ENCODE measurements at places on chromosomes 7 and 10.

DNA sequence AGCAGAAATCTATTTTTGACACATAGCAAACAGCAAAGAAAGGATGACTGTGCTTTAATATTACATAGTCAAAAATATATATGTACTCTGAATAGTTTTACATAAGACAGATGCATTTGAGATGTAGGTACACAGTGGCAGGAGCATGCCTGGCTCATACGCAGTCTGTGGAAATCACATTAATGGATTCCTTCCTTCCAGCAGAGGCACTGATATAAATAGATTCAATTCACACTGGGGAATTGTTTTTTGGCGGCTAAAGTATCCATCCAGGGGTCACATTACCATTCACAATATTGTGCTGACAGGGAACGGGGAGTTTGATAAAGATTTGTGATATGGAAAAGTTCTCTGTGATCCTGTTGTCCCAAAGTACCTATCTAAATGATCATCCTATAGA, 72.5 kb upstream of the AGR3 start:
- no peak for DNase-seq

DNA sequence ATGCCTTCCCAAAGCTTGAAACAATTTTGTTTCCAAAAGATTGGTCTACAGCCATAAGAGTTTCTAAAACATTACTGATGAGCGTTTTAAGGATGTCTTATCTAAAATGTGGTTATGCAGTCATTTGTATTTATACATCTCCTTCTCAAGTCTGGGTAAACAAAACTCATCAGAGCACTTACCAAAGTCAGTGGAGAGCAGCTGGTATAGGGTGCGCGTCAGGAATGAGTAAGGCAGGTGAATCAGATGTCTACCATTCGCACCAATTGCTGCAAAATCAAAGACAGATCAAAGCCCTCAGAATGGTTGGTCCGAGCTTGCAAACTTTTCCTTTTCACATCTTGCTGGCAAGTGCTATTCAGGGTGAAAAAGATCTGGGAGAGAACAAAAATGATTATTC, 65.6 kb upstream of the FAM171A1 start:
- no peak for DNase-seq

DNA sequence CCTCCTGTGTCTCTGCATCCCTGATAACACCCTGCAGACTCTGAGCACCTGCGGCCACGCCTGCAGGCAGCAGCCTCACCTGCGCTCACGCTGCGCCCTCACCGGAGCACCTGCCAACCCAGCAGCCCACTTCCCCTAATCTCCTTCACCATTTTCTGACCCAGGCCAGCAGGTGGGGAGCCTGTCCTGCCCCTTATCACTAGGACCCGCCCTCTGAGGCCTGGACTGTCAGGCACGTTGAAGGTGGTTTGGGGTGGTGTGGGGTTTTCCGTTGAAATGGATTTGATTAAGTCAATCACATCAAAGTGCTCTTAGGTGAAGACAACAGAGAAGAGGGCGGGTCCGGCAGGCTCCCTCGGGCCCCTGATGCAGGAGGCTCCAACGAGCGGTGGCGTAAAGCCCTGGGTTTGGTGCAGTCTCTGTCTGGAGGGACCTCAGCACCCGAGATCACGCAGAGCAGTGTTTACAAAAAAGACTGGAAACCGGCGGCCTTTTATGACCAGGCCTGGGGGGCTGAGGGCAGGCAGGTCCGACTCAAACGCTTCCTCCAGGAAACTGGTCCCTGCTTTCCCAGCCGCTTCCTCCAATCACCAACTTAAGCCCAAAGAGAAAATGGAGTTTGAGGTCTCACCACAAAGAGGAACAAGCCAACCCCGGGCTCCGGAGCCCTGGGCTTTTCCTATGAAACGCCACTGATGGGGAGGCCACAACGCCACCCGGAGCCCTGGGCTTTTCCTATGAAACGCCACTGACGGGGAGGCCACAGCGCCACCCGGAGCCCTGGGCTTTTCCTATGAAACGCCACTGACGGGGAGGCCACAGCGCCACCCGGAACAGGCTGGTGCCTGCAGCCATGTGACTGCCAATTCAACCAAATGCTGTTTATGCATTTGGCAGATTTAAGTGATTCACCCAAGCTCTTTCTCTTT, 45.5 kb downstream of the DPYSL4 start:
- DNase-seq, result no peak

DNA sequence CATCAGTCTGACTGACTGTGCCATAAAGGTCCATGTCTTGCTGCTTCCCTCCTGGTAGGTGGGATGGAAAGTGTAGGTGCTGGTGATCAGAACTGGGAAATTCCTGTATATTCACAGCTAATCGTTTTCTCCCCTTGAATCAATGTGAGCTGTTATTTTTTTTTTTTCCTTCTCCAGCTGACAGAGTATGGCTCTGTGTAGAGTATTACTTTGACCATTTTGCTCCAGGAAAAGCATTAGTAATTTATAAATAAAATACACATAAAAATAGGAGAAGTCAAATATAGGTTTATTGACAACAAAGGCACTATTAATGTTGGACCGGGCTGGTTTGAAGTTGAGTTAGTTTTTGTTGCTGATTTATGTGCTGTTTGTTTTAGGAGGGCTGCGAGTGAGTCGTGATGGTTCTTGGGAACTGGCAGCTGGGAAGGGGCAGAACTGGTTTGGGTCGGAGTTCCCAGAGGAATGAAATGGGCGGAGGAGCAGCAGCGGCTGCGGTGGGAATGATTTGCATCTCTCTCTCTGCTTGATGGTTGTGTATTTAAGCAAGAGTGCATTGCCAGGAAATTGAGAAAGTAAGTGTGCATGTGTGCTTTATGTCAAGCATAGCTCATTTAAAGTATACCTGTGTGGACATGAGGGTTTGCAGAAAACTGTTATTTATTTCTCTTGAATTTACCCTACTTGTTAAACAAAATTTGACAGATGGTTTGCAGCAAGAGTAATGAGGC, 80.9 kb downstream of the LRMDA start:
- DNase-seq, result no peak

DNA sequence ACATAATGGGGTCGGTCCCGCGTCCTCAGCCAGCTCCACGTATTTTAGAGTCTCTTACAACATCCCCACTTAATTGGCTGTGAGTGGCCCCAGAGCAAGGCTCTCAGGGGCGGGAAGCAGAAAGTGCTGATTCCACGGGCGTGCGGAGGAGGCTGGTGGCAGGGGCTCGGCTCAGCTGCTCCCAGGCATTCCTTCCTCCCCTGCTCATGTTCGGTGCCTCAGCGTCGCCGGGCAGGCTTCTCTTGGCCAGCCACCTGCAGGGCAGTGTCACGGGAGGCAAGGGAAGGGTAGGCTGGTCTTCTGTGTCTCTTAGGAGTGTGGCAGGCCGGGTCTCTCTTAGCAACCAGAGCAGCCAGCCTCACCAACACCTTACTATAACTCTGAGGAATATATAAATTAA, 33.8 kb downstream of the IL15RA start:
- DNase-seq, result peak; percentile 74

- no peak for DNase-seq
Observed at GRCh38 chr10:67912331-67912946, 28.0 kb downstream of the SIRT1 start.

GRCh38 chr7:106865130-106866041, at the start of gene PIK3CG:
Gene PIK3CG, plus strand, starts transcription at chr7:106865282. Its CDS starts 2,280 bp downstream, at chr7:106867562.
- DNase-seq, result no peak

- peak; percentile 7 for DNase-seq
Observed at GRCh38 chr7:372932-373791, 83.2 kb downstream of the FOXL3 start.

DNA sequence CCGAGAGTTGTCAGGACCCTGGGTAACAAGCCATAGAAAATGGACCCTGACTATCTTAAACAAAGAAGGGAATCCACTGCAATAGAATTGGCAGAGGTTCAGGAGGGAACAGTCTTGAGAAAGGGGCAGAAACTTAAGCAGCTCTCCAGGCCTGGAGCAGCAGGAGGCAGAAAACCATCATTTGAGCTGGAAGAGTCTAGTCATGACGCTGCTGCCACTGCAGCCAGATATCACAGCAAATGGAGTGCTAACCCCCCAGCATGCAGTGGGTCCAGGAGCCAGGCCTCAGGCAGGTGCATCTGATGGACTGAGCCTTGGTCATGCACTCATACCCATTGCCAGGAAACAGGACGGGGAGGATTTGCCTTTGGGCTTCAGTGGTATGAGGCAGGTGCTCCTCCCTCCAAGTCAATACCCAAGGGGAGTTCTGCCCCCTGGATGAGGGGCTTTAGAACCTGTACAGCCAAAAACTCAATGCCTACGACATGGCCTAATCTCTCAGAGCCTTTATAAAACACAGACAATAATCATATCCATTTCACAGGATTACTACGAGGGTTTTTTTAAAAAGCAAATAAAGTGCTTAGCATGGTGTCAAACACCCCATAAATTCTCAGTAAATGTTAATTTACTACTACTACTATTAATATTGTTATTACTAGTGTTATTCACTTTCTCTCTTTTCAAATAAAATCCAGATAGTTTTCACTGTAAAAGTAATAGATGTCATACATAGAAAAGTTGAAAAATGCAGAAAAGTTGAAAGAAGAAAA, 30.7 kb downstream of the DUSP5 start:
- no peak for DNase-seq

DNA sequence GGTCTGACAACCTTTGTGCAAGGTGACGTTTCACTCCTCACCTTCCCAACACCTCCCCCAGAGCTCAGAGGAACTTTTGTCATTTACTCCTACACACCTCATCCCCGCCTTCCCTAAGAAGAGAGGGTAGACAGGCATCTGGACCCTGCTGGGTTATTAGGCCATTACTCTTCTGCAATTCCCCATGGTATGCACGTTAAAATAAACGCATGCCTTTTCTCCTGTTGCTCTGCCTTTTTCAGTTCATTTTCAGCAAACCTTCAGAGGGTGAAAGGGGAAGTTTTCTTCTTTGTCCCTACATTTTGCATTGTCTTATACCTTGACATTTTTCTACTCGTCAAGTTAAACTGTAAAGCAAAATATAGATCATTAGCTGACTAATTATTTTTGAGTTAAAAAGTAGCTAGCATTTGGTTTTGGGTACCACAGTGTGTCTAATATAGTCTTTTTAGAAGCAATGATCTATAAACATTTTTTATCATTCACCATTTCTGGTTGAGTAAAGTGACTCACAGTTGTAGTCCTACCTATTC, 10.5 kb upstream of the EDRF1 start:
- DNase-seq, result no peak

GRCh38 chr7:149772241-149772955, 990 bp downstream of the ZNF467 start:
- DNase-seq, result no peak

DNA sequence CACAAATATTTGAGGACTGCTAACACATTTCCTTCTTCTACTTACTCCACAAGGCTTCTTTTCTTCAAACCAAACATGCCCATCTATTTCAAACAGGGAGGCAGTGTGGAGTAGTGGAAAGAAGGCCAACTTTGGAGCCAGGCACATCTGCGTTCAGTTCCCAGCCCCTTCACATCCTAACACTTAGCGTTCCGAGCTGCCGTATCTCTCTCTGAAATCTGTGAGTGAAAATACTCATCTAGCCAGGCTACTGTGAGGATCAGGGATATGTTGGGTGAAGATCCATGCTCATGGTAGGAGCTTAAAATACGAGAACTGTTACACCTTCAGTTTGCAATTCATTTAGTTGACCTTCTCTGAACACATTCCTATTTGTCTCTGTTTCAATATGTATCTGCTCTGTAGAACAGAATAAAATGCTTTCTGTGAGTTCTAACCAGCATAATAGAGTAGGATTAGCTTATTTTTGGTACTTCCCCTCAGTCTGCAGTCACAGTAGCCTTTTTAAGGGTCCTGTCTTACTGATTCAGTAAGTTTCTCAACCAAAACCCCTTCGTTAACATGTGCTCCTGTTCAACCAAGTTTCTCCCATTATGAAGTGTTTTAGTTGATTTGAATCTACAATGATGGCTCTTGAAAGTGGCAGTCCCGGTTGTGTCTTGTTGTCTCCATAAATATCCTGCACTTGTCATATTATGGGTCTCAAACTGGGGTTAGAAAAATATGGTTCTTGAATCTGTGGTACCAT, 3.3 kb upstream of the MEST start:
- no peak for DNase-seq

DNA sequence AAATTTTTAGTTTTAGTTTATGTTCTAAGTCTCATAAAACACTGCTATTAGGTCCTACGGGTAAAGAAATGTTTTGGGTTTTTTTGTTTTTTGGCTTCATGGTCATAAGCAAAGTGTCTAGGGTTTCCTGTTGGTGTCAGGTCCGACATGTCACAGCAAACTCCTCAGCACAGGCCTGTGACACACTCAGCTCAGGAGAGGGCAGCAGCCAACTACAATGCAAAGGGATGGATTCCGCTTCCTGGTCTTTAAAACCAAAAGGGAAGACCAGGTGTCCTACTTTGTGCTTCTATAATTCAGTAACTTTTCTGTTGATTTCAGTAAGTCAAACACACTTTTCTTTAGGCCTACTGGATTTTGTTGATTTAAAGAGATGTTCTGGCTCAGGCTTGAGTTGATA, 83.8 kb upstream of the MACROH2A2 start:
- no peak for DNase-seq

GRCh38 chr10:46264737-46265368, 21.9 kb upstream of the ANTXRL start:
- DNase-seq, result no peak

DNA sequence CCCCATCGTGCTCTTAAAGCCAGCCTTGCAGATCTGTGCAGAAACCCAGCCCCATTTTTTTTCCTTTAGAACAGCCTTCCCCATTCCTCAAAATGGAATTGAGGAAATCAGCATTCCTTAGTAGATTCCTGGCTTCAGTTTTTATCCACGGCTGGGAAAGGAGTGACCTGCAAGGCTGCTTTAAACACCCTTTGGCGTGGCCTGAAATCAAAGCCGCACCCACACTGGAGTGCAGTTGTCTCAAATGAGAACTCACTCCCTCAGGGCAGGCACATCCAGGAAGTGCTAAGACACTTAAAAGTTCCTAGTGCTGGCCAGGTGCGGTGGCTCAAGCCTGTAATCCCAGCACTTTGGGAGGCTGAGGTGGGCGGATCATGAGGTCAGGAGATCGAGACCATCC, 34.8 kb downstream of the HTR5A start:
- no peak for DNase-seq

DNA sequence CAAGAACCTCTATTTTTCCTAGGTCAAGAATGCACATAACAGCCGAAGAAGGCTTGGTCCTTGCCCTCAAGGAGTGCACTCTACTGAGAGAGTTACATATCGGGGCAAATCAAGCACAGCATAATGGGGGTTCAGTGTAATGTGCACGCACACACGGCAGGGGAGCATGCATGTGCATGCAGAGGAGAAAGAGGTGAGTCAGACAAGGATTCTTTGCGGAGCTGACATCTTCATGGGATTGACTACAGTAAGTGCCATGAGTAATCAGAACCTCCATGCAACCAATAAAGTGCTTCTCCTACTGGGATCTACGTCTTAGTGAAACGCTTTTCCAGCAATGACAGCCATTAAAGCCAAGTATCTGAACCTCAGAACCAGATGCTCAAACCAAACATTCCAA, 123.6 kb downstream of the RNF216 start:
- no peak for DNase-seq

DNA sequence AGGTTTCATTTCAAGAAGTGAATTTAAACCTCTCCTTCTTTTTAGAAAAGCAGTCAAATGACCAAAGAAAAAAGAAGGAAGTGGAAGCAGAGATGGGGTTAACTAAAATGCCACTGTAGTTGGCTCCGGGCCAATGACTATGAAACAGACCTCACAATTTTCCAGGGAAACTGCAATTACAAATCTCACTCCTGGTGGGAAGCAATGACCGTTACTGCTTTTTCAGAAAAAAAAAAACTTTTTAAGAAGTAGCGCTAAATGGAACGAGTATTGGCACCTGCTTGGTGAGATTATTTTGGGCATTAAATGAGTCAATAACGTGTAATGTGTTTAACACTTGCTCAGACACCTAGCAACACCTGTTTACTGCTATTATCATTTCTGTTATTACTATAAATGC, 1.2 kb downstream of the SFRP4 start:
- peak; percentile 78 for DNase-seq

Data from ovary (tissue), 10 donors.